ENCODE measurements at places on chromosomes 3 and 15.

DNA sequence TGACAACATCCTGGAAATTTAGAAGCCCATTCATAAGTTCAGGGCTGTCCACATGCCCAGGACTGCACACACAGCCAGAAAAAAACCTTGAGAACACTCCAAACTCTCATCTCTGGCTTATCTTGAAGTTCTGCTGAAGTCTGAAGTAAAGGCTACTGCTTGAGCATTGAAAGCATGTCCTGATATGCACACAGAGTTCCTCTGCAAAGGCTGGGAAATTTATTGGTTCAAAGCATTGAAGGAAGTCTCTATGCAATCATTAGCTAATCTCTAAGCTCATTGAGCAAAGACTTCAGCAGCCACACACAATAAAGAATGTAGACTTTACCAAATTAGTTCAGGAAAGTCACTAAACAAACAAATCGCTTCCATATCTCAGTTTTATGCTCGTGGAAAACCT lies 162.0 kb upstream of the STT3B start:
- no peak for DNase-seq

GRCh38 chr15:72781631-72782030 lies 1.9 kb downstream of the ADPGK start:
- no peak for DNase-seq

DNA sequence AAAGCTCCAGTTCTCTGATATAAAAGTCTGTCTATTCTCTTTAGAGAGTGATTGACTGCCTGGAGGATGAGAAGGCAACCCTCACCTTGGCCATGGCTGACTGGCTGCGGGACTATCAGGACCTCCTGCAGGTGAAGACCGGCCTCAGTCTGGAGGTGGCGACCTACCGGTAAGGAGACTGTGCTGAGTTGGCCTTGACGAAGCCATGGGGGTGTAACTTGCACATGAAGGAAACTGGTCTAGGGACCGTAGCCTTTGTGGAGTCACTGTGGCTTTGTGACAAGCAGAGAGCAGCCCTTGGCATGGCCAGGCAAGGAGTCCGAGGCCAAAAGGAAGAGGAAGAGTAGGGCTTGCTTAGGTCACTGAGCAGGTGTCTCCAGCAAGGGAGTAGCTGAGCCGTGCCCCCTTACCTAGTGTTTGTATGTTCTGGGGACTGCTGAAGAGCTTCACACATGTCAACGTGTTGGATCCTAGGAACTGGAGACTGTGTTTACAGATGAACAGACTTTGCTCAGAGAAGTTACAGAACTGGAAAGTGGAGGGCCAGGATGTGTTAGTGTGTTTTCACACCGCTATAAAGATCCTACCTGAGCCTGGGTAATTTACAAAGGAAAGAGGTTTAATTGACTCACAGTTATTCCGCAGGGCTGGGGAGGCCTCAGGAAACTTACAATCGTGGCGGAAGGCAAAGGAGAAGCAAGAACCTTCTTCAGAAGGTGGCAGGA lies 8.8 kb downstream of the SYNM start:
- no peak for DNase-seq

- no peak for DNase-seq
These were observed 43.4 kb downstream of the APBA2 start for GRCh38 chr15:28929200-28929599.

DNA sequence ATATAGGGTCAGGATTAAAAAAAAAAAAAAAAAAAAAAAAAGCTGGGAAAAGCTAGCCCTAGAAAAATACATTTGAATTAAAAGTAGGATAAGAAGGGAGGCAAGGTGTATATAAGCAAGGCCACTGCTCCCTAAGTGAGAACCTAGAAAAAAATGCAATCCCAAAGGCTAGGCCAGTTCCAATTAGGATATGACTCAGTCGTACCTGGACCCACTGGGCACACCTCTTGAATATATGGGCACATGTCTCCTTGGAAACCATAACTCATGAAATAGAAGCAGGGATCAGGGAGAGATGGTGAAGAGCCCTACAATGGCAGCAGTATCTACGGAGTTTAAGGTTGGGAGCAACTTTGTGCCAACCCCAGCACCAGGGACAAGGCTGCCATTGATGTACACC lies 314.1 kb upstream of the IL12A start:
- no peak for DNase-seq

GRCh38 chr3:124714223-124714853 lies 15.9 kb upstream of the UMPS start:
- DNase-seq, result no peak

GRCh38 chr3:112806903-112807302 lies 39.8 kb downstream of the CD200R1L start:
- no peak for DNase-seq

DNA sequence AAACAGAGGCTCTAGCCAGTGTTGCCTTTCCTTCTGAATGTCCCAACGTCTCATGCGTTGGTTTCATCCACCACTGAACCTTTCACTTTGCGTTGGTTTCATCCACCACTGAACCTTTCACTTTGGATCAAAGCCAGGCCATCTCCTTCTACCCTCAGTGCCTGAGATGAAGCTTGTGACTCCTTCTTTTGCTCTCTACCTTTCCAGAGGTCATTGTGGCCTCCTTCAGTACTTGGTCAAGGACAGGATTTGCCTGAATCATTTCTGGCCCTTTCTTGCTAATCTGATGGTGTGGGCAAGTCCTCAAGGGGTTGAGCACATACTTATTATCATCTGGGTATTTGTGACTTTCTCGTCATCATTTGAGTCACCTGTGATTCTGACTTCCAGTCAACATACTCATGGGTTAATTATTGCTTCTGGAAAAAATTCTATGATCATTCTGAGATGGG lies 50.0 kb downstream of the SELENOT start:
- no peak for DNase-seq

GRCh38 chr3:188667926-188668325 lies 503.8 kb upstream of the TPRG1 start:
- no peak for DNase-seq

DNA sequence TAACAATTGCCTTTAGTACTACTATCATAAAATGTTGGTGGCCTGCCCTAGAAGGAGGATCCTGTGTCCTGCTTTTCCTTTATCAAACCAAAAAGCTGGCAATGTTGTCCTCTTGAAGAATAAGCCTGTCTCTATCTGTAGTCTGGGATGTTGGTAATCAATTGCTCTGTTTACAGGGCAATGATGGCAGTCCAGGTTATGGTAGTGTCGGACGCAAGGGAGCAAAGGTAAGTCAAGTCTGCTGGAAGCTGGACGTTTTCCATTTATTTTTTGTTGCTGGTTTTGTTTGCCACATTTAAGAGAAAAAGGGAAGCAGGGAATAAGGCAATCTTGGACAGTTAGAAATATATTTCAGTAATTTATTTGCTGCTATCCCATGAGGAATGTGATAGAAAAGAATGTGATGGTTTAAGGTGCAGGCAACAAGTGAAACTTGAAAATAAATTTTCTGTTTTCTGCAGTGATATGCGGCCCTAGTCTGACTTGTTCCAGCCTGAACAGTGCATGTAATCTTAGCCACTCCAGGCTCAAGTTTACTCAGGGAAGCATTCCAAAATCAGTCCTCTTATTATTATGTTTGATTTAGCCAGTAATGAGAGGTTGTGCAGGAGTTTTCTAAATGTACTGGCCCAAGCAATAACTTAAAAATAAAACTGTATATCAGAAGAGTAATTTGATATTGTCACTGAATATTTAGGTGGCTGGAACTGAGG lies 110.3 kb downstream of the COL6A6 start:
- DNase-seq, result no peak

- DNase-seq, result no peak
These were observed 101.1 kb downstream of the GREM1 start for GRCh38 chr15:32818758-32819447.

DNA sequence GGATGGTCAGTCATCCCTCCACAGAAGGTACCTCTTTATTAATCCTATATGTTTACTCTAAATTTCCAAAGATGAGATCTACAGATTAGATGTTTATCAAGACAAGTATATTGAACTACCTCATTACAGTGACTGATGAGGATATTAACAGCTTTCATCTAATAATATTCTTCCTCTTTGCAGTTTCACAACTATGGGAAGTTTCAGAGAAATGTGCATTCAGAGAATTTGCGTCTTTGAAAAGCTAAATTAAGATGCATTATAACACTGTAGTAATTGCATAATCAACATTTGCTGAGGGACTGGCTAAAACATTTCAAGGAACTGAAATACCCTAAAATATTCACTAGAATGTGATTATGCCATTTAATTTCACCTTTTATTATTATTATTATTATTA lies 46.7 kb downstream of the MCF2L2 start:
- no peak for DNase-seq

GRCh38 chr3:10234526-10235230 lies 13.6 kb upstream of the TATDN2 start:
- no peak for DNase-seq

GRCh38 chr3:55873523-55874254 lies 386.6 kb upstream of the WNT5A start:
- no peak for DNase-seq

DNA sequence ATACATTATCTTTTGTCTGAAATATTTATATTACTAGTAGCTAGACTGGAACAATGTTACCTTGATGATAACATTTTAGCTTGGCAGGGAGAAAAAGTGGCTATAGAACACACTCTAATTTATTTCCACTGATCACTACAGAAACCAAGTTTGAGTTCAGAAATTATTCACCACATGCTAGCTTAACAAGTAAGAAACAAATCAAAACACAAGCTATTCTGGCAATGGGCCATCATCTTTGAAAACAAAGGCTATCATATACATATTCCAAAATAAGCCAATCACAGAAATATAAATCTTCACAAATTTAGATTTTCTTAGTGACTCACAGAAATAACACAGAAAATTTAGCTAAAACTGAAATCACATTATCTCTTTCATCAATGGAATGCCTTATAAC lies 17.1 kb downstream of the AQR start:
- DNase-seq, result no peak

- DNase-seq, result no peak
These were observed 4.4 kb downstream of the PAK6 start for GRCh38 chr15:40243126-40243810.

Measured in left colon (tissue), 2 donors.